ENCODE measurements at places on chromosomes 11 and 22.

DNA sequence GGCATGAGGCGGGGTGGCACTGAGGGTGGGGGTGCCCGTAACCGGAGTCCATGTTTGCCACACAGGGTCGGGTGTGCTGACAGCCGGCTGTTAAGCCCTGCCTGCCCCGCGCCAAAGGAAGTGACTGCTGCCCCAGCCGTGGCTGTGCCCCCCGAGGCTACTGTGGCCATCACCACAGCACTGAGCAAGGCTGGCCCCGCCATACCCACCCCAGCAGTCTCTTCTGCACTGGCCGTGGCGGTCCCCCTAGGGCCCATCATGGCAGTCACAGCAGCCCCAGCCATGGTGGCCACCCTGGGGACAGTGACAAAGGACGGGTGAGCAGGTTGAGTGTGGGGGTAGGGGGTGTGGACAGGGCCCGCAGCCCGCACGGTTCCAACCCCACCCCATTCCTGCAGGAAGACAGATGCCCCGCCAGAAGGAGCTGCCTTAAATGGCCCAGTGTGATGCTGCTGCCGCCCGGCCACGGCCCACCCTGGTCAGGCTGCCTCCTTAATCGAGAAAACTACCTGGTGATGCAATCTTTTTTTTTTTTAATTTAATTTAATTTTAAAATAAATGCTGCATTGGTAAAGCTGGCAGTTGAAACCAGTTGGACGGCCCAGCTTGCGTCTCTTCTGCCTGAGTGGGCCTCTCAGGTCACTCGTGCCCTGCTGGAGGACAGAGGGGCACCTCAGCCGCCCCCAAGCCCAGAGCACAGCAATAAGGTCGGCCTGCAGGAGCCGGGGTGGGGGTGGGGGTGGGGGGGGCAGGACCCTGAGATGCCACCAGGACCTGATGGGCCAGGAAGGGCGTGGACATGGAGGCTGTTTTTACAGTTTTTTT is 30.8 kb downstream of the SBF1 start:
- no peak for DNase-seq

DNA sequence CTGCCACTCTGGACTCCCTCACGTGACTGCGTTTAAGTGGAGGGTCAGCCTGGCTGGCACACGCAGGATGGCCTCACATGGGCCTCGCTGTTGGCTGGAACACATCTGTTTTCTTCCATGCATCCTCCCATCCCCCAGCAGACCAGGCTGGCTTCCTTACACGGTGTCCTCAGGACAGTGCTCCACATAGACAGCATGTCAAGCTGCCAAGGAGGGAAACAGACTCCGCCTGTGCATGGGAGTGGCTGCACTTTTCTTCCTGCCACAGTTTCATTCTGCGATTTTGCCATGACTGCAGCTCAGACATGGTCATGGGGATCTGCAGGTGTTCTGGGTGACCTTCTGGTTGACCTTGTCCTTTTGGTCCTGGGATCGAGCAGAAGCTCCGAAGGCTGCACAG is 344.2 kb downstream of the SHANK2 start:
- no peak for DNase-seq

DNA sequence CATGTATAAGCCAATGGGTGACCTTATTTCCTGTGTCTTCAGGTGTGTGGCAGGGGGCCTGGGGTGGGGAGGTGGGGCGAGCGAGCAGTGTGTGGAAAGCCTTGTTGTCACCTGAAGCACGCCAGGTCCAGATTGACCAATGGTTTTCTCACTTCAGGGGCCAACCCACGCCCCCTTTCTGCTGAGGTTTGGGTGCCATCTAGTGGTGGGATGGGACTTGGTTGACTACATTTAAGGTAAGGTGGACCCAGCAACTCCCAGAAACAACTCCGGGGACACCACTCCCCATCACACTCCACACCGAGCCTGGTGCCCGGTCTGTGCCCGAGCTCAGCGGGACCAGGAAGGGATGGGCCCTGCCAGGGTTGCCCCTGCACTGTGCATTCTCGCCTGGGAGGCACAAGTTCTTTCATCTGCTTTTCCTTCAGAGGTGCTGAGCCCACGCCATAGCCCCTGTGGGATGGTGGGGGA is 40.0 kb downstream of the TPCN2 start:
- peak; percentile 82 for DNase-seq

DNA sequence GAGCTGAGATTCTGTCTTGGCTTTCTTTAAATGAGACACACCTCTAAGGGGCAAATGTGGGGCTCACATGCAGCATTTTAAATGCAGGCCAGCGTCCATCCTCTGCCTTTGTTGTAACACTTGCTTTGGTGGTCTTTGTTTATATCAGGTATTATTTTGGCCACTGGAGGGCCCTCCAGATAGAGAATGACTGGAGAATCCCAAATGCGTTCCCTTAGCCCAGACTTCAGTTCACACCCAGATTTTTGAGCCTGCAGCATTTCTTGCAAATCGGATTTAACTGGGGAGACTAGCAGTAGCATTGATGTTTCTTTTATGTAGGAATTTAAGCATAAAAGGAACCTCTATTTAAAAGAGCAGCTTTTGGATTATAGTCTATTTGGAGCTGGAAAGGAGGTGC is 200.2 kb upstream of the SORL1-AS1 start:
- DNase-seq: no peak

DNA sequence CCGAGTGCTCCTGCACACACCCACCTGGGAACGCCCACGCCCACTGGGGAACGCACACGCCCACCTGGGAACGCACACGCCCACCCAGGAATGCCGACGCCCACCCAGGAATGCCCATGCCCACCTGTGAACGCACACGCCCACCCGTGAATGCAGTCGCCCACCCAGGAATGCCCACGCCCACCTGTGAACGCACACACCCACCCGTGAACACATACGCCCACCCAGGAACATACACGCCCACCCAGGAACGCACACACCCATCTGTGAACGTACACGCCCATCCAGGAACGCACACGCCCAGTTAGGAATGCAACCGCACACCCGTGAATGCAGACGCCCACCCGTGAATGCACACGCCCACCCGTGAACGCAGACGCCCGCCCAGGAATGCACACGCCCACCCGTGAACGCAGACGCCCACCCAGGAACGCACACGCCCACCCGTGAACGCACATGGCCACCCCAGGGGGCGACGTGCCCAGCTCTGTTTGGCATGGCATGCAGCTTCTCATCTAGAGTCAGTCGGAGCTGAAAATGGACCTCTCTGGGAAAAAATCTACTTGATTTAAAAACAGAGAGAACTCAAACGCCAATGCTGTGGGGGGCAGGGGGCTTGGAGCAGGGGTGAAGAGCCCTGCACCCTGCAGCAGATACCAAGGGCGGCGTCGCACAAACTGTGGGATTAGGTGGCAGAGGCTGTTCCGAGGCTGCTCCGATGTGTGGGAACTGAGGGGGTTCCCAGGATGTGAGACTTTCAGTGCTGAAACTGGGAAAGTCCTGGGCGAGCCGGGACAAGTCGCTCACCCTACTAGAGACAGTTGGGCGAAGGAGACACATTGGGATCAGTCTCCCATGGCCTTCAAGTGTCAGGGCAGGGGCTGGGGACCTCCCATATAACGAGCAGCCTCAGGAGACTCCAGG is 83.3 kb downstream of the MYEOV start:
- no peak for DNase-seq

DNA sequence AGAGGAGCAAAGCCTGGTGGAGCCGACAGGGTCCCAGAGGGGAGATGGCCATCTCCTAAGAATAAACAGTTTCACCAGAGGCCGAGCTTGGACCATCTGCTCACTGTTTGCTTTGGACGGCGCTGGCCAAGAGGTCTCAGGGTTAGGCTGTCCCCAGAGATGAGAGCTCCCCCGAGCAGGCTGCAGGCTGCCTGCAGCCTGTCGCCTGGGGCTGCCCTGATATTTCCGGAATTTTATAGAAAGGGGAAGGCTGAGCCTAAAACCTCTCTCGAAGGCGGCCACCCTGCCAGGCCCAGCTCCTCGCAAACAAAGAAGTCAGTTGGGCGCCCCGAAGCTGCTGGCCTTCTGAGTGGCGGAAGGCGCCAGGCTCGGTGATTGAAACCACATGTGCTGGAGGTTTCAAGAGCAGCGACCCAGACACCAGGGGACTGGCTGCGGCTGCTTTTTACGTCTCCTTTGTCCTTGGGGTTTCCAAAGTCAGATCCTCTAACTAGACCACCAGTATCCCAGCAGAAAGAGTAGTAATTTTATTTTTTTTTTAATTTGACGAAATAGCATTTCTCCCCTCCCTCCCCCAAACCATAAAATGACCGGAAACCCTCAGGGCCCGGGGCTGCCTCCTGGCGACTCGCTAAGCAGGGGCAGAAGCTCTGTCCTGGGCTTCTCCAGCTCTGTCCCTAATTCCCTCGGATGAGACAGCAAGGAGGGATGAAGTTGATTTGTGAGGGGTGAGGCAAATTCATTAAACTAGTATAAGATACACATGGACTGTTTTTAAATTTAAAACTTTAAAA is 57.4 kb downstream of the CLMP start:
- DNase-seq: peak; percentile 71

- DNase-seq: no peak
Observed at GRCh38 chr11:69905611-69906452, 86.6 kb upstream of the FGF3 start.

DNA sequence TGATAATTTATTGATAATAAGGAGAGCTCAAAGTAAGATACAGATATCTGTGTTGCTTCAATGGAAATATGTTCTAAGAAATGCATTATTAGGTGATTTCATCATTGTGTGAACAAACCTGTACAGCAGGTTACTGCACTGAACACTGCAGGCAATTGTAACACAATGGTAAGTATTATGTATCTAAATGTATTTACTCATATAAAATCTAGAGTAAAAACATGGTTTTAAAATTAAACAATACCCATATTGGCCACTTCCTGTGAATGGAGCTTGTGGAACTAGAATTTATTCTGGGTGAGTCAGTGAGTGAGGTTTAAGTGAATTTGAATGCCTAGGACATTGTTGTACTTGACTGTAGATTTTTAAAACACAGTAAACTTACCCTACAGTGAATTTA is 722.9 kb upstream of the RAG2 start:
- no peak for DNase-seq

DNA sequence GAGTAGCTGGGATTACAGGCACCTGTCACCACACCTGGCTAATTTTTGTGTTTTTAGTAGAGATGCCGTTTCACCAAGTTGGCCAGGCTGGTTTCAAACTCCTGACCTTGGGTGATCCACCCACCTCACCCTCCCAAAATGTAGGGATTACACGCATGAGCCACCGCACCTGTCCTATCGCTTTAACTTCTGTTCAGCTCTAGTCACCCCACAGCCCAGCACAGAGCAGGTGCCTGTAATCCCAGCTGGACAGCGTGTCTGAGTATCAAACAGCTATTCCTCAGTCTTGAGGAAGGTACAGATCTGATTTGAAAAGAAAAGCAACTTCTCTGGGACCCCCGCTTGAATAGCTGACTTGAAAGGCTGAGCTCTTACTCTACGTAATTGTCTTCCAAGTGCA is 149.1 kb downstream of the CTTN start:
- DNase-seq: no peak

DNA sequence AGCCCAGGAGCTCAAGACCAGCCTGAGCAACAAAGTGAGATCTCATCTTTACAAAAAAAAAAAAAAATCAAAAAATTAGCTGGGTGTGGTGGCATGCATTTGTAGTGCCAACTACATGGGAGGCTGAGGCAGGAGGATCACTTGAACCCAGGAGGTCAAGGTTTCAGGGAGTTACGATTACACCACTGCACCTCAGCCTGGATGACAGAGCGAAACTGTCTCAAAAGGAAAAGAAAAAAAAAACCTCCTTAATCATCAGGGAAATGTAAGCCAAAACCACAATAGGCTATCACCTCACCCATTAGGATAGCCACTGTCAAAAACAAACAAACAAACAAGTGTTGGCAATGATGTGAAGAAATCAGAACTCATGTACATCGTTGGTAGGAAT is 13.4 kb downstream of the DGCR2 start:
- DNase-seq: no peak

DNA sequence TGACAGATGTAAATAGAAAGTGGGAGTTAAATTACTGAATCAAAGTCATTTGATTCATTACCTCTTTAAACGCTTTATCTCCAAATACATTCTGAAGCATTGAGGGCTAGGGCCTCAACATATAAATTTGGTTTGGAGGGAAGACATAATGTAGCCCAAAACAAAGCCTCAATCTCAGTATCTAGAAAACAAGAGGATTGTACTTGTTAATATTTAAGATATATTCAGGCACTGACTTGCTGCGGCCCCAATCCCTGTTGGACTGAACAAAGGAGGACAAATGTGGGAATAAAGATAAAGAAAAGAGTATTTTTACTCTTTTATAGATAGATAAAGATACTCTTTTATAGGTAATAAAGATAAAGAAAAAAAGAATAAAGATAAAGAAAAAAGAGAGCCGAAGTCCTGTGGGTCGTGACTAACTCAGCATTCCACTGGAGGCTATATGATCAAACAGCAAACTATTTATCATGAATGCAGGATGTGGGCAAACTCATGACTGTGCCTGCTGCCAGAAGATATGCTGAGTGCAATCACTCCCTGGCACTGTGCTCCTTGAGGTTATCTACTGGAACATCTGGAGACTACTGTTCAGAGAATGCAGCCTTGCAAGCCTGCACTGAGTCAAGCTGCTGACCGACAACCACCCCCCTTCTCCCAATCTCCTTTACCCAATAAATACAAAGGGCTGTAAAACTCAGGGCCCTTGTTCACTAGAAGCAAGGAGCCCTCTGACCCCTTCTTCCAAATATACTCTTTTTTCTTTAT is 6.9 kb downstream of the OR10V1 start:
- no peak for DNase-seq

- no peak for DNase-seq
Observed at GRCh38 chr11:46429717-46430116, 38.1 kb upstream of the CHRM4 start.

DNA sequence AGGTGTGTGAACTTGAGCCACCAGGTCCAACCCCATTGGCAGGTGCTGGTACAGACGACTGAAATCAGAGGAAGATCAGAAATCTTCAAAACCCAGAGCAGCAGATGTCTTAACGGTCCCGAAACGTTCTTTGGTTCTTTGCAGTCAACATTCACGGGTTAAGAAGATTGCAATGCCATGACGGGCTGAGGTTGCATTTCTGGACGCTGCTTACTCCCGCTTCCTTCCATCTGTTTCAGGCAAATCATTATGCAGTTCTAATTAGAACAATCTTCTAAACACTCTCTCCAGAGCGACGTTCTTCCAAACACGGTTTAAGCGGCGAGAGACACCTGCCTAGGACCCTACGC is 492 bp upstream of the LUZP2 start:
- no peak for DNase-seq

DNA sequence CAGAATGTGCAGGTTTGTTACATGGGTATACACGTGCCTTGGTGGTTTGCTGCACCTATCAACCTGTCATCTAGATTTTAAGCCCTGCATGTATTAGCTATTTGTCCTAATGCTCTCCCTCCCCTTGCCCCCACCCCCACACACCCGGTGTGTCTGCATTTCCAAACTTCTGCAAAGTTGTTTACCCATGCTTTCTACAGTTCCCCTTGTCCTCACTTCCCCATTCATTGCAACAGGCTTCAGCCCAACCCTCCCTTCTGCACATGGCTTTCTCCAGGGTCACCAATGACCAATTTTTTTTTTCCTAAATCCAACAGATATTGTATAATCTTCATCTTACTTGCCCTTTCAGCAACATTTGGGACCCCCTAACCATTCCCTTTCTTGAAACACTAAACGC is 32.0 kb upstream of the NUP50 start:
- DNase-seq: no peak

- no peak for DNase-seq
Observed at GRCh38 chr11:35661534-35661933, 1.0 kb upstream of the TRIM44 start.

GRCh38 chr11:63564056-63564774 is 1.0 kb upstream of the PLAAT2 start:
- DNase-seq: no peak
